Stimulated activated CD4-positive, alpha-beta T cell treated with anti-CD3 and anti-CD28 coated beads, Interleukin-1b, Interleukin-23, amount 100 ng/mL, for 24 hours (primary cell): ENCODE measurements at places on chromosomes 3 and 15.
A peak's percentile ranks its signal among the peaks of the same experiment; 100 is the strongest.

- no peak for DNase-seq
Measured at GRCh38 chr15:88177451-88177850, 79.1 kb downstream of the NTRK3 start.

DNA sequence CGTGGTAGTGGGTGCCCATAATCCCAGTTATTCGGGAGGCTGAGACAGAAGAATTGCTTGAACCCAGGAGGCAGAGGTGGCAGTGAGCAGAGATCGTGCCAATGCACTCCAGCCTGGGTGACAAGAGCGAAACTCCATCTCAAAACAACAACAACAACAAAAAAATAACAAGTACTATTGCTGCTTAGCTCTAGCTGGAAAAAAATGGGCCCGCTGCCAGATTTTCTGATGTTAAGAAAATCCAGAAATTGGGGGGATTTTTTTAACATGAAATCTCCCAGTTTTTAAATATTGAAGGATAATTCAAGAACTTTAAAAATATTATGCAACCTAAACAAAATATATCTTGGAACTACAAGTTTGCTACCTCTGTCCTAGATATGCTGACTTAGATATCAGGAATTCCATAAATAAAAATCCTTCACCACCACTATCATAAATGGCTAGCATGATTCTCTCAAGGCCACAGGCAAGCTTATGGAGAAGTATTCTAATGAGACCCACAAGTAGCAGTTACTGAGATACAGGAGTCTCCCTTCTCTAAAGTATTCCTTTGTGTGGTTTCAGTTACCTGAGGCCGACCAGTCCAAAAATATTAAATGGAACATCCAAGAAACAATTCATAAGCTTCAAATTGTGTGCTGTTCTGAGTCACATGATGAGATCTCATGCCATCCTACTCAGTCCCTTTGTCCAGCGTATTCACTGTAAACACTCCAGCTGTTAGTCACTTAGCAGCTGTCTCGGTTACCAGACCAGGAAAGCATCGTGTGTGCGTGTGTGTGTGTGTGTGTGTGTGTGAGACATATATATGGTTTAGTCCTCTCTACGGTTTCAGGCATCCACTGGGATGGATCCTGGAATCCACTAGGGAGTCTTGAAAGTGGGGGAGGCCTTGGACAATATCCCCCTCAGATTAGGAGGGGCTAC is 277.2 kb downstream of the TBL1XR1 start:
- DNase-seq: no peak

GRCh38 chr3:75192146-75192616 is 471.9 kb upstream of the FRG2C start:
- DNase-seq: peak; percentile 44

DNA sequence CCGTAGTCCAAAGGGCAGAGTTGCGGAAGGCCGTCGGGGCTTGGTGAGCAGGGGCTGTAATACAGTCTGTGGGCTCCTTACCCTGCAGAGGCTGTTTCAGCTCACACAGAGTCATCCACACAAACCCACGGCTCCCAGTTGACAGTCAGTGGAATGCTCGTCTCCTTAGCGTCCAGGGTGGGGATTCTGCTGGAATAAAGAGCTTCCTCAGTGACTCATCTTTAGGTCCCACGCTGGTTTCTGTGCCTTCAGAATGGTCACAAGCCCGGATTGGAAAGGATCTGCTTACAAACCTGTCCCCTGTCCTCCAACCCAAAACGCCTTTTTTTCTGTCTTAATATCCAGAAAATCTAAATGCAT is 201.3 kb upstream of the TPM1 start:
- no peak for DNase-seq

- DNase-seq: no peak
Measured at GRCh38 chr3:98372445-98372844, 18.0 kb upstream of the OR5K3 start.

- DNase-seq: no peak
Measured at GRCh38 chr3:21894459-21895340, 143.7 kb upstream of the ZNF385D start.

DNA sequence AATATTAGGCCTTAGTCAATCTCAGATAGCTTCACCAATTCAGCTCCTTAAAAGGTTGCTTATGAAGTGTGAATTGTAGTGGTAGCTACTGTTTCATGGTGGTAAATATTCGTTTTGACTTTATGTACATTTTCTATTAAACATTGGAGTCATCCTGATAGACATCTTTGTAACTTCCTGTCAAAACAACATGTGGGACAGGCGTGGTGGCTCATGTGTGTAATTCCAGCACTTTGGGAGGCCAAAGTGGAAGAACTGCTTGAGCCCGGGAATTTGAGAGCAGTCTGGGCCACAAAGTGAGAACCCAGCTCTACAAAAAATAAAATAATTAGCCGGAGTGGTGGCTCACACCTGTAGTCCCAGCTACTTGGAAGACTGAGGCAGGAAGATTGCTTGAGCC is 2.0 kb upstream of the TRIM59 start:
- no peak for DNase-seq

DNA sequence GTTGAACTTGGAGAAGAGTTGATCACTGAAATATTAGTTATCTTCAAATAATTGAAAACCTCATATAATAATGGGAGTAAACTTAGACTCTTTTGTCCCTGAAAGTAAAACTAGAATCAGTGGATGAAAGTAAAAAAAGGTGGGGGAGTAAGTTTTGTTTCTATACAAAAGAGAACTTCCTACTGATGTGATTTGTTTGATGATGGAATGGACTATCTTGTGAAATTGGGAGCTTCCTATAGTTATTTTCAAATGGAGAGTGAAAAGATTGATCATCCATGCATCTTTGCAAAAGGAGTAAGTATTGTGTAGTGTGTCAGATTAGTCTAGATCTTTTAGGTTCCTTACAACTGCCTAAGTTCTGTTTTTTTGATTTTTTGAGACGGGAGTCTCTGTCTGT is 28.4 kb downstream of the SPRED1 start:
- no peak for DNase-seq

DNA sequence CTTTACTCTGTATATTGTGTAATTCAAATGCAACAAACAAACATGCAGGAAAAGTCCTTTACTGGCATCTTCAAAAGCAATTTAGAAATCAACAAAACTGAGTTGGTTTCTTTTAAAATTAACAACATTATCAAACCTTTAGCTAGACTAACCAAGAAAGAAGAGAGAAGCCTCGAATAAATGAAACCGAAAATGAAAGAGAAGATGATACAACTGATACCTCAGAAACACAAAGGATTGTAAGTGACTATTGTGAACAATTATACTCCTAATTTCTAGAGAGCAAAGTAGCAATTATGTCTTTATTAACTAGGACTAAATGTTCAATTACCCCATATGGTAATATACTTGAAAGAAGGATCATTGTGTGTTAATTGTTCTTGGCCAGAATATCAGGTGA is 49.2 kb upstream of the P3H2 start:
- DNase-seq: no peak

DNA sequence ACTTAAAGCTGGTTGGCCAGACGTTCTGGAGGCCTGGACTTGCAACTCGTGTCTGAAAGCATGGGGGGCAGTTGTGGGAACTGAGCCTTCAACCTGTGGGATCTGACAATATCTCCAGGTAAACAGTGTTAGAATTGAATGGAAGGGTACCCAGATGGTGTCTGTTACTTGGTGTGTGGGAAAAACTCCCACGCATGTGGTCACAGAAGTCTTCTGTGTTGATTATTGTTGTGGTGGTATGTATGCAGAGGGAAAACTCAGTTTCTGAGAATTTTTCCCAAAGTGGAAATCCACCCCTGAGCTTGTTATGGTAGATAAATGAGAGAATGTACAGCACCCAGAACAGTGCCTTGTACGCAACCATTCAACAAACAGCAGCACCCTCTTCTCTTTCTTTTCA is 238.1 kb upstream of the ICE2 start:
- no peak for DNase-seq

DNA sequence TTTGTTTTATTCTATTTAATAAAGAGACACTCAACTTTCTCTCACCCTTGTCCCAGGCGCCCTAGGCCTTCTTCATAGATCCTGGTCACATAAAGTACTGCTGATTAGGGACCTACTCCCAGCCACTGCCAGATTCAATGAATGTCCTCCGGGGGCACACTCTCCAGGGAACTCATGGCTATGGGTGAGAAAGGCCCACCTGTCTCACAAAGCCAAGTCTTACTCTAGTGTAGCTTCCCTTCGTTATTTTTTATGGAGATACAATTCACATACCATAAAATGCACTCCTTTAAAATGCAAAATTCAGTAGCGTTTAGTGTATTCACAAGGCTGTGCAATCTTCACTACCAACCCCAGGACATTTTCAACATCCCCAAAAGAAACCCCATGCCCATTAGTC is 87.8 kb downstream of the ADCY5 start:
- no peak for DNase-seq

DNA sequence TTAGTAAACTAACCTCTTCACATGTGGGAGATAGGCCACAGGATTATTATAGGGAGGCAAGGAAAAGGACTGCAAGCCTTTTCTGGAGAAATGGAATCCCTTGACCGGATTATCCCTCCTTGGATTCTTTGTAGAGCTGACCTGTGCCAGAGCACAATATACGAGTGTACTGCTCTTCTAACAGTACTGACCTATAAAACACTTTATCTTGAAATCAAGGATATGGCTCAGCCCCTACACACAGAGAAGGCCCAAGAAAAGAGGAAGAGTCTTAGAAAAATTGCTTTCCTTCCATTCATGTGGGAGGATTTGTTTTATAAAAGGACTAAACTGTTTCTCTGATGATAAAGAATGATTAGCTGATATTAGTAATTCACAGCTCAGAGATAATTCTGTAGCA is 42.2 kb downstream of the DMXL2 start:
- no peak for DNase-seq

GRCh38 chr15:78469031-78469430 is 31.0 kb downstream of the IREB2 start:
- no peak for DNase-seq

GRCh38 chr3:60652829-60653228 is 598.4 kb downstream of the FHIT start:
- no peak for DNase-seq

DNA sequence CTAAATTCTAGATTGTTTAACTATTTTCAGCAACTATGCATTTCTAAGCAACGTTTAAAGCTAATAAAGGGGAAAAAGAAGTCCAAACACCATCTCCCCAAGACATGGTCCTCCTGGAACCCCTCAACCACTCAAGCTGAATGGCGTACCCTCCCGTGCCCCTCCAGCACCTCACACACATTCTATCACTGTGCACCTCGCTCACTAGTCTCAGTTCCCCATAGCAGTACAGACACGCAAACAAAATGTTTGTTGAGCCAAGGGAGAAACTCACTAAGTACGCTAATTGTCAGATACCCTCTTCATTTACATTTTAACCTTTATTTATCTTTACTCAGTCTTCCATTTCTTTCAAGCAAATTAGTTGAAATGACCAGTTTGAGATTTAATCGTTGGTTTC is 48.8 kb downstream of the ACAP2 start:
- no peak for DNase-seq

DNA sequence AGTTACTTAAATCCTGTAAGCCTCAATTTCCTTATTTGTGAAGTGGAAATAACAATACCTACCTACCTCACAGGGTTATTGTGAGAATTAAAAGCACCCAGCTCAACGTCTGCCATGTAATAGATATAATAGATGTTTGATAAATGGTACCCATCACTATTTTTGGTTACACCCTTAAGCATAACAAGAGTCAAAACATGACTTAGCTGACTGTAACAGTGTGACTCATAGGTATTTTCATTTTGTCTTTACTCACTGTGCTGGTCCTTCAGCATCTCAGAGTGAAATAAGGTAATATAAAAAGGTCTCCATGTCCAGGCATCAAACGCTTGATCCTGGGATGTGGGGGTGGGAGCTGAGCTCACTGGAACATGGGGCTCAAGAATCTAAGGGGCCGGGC is 3.1 kb downstream of the CPLX3 start:
- no peak for DNase-seq

- DNase-seq: no peak
Measured at GRCh38 chr3:18239674-18240073, 185.5 kb downstream of the SATB1 start.
